ENCODE measurements at places on chromosomes 11 and 22.
A peak's percentile ranks its signal among the peaks of the same experiment; 100 is the strongest.

GRCh38 chr11:60985991-60986915, 14.8 kb downstream of the CD6 start:
- peak; percentile 81 for DNase-seq

DNA sequence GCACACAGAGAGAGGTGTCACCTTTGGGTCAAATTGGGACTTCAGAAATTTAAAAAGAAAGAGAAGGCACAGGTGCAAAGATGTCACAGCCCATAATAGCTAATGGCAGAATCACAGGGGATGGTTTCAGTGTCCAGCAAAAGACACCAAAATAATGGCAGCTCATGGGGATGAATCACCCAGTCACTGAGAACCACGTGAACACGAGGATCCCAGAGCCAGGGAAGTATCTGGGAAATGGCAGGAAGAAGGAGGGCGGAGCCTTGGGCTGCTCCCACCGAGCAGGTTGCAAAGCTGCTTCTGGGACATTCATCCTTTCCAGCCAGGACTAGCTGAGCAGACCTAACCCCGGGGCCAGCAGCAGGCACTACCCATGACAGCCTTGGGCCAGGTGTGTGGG, 45.6 kb downstream of the TRMU start:
- DNase-seq: no peak

- DNase-seq: no peak
Measured at GRCh38 chr11:86446163-86446923, 71.7 kb downstream of the CCDC81 start.

DNA sequence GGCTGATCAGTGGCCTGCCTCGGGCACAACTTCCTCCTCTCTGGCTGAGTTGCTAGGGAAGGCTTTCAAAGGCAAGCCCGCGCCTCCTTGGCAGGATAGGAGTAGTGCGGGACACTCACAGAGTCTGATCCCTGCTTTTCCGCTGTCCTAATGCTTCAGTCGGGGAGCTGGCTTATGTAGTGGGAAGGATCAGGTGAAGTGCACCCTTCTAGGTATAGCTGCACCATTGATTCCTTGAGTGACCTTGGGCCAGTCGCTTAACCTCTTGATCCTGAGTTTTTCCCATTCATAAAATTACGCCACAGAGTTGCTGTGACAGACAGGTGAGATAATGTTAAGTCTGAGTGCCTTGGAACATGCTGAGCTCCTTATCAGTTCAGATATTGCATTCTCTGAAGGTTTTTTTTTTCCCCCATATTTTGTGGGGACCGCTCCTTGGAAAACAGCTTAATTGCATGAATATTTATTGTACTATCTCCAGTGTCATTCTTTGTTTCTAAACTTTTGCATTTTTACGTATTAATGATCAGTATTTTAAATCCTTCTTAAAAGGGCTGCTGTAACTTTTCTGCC, 961 bp downstream of the IPO7 start:
- DNase-seq: no peak

- no peak for DNase-seq
Measured at GRCh38 chr22:49431551-49431950, 396.1 kb downstream of the BRD1 start.

GRCh38 chr11:25094085-25094802, 597.4 kb downstream of the LUZP2 start:
- no peak for DNase-seq
